Breast epithelium (tissue), 4 donors: ENCODE measurements at places on chromosomes 4 and X. TPM values are rescaled to one million over a fixed set of nuclear protein-coding genes. Genes with fewer than 3 reads are reported as not detected.

GRCh38 chr4:102599455-102599854 lies 98.3 kb downstream of the NFKB1 start:
- H3K4me3 ChIP-seq = no peak overlapping the region
- H3K27ac ChIP-seq = no peak overlapping the region
- H3K4me1 ChIP-seq = no peaks in the 10 kb centered on the region
- H3K27me3 ChIP-seq = no peaks in the 10 kb centered on the region

DNA sequence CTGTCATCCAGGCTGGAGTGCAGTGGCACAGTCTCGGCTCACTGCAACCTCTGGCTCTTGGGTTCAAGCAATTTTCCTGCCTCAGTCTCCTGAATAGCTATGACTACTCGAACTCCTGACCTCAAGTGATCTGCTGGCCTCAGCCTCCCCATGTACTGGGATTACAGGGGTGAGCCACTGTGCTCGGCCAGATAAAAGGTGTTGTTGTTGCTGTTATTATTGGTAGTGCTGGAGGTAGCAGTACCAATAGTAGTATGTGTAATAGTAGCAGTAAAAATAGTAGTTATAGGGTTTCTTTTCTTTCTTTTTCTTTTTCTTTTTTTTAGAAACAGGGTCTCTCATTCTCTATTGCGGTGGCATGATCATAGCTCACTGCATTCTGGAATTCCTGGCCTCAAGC lies 592.1 kb downstream of the ARAP2 start:
- no peak overlapping the region for H3K27ac ChIP-seq
- H3K4me1 ChIP-seq = no peaks in the 10 kb centered on the region
- no peak for DNase-seq
- no peak overlapping the region for H3K4me3 ChIP-seq
- no peaks in the 10 kb centered on the region for H3K27me3 ChIP-seq

GRCh38 chrX:71191248-71191647 lies 31.8 kb upstream of the GJB1 start:
- H3K36me3 ChIP-seq = no peaks in the 10 kb centered on the region
- DNase-seq = no peak
- no peaks in the 10 kb centered on the region for H3K4me1 ChIP-seq
- peaks cover 3% of the 10 kb centered on the region for H3K27me3 ChIP-seq
- no peak overlapping the region for H3K4me3 ChIP-seq
- no peak overlapping the region for H3K27ac ChIP-seq

GRCh38 chr4:23232987-23233386 lies 540.2 kb downstream of the GBA3 start:
- no peaks in the 10 kb centered on the region for H3K36me3 ChIP-seq
- H3K27ac ChIP-seq = no peak overlapping the region
- no peaks in the 10 kb centered on the region for H3K4me1 ChIP-seq
- no peak overlapping the region for H3K4me3 ChIP-seq
- no peak for DNase-seq

DNA sequence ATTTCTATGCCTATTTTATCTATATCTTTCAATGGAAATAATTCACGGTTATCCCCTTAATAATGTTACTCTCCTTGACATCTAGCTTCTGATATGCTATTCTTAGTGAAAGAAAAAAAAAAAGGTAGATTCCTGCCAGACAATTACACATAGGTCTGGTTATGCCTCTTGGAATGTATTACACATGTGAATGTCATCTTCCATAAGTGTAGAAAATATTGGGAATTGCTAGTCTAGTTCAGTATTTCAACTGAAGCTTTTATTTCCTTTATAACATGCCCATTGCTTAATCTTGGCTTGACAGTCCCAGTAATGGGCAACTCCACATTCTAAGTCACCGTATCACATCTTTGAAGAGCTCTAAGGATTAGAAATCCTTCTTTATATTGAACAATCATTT lies 25.4 kb upstream of the PPP1R2C start:
- H3K27me3 ChIP-seq = no peaks in the 10 kb centered on the region
- H3K4me3 ChIP-seq = no peak overlapping the region
- H3K27ac ChIP-seq = no peak overlapping the region
- H3K36me3 ChIP-seq = no peaks in the 10 kb centered on the region
- DNase-seq = no peak
- no peaks in the 10 kb centered on the region for H3K4me1 ChIP-seq

- H3K4me3 ChIP-seq = no peak overlapping the region
- no peak for DNase-seq
- no peaks in the 10 kb centered on the region for H3K36me3 ChIP-seq
- no peaks in the 10 kb centered on the region for H3K27me3 ChIP-seq
- H3K27ac ChIP-seq = no peak overlapping the region
These were observed 1911.4 kb downstream of the STIM2 start for GRCh38 chr4:28772066-28772465.

- no peak for DNase-seq
- no peak overlapping the region for H3K4me3 ChIP-seq
- peaks cover 57% of the 10 kb centered on the region for H3K27me3 ChIP-seq
These were observed 3.0 kb upstream of the PLAC1 start for GRCh38 chrX:134661295-134661694.

DNA sequence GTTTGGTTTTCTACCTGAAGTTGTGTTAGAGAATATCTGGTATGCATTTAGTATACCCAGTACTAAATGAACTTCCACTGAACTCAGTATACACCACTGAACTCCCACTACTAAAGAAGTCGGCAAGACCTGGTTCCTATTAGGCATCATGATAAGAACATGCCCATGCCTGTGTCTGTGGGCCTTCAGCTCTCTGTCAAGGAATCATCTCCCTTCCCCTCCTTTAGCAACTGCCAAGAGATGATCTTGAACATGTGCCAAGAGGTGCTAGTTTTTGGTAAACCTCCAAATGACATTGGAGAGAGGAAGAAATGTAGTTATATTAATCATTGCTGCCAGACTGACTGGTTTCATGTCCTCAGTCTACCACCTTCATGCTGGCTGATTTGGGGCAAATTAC lies 113.2 kb downstream of the ATP10D start:
- no peaks in the 10 kb centered on the region for H3K4me1 ChIP-seq
- no peaks in the 10 kb centered on the region for H3K27me3 ChIP-seq
- no peak overlapping the region for H3K27ac ChIP-seq
- no peak for DNase-seq
- no peaks in the 10 kb centered on the region for H3K36me3 ChIP-seq

DNA sequence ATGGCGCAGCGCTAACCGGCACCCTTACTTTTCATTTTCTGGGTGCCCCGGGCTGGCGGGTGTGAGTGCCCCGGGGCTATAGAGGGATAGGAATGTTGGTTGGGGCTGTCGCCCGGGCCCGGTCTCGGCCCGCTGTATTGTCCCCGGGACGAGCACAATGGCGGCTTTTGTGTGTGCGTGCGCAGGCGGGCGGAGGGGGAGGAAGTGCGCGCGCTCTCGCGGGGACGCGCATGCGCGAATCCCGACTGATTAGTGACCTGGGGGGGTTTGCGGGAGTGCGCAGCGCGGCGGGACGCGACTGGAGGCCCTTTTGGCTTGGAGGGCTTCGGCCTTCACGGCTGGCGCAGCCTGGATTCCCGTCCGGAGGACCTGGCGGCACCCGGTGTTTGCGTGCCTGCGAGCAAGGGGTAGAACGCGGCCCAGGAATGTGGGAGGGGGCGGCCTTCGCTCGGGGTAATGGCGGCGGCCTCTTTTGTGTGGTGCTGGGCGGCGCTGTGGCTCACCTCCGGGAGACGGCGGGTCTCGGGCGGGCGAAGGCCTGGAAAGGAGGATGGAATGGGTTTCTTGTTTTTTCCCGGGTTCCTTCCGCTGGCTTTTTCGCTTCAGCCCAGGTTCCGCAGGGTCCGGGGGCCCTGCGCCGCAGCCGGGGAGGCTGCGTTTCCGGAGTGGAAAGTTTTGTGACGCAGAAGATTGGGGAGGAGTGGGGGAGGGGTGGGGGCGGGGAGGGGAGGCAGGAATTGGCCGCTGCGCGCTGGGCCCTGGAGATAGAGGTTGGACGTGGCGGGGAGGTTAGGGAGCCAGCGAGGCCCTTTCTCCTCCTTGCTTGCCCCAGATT lies 618 bp downstream of the DDX3X start:
- H3K36me3 ChIP-seq = no peaks in the 10 kb centered on the region
- DNase-seq = peak; percentile 91
- no peaks in the 10 kb centered on the region for H3K27me3 ChIP-seq

DNA sequence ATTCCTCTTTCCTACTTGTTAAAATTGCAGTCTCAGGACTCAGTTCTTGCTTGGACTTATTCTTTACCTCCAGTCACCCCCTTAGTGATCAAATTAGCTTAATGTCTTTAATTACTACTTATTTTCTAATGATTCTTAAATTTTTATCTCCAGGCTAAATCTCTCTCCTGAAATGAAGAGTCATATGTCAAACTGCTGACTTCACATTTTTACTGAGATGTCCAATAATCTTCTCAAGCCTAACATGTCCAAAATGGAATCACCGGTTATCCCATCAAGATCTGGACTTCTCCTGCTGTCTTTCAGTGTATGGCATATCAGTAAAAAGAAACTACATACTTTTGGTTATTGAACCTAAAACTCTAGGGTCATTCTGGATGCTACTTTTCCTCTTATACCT lies 332.3 kb upstream of the HTR2C start:
- H3K27ac ChIP-seq = no peak overlapping the region
- no peak overlapping the region for H3K4me3 ChIP-seq
- H3K27me3 ChIP-seq = no peaks in the 10 kb centered on the region
- no peak for DNase-seq
- H3K36me3 ChIP-seq = no peaks in the 10 kb centered on the region

IL1RAPL2 gene
- total RNA-seq = not detected

MAGEA1 gene
- total RNA-seq = not detected

MAGEA2 gene
- total RNA-seq = not detected

TMEM156 gene
- 0.32 TPM for total RNA-seq
